ENCODE measurements at places on chromosomes 2 and 18.

GRCh38 chr2:121172456-121172855 lies 112.5 kb downstream of the TFCP2L1 start:
- DNase-seq: no peak

- DNase-seq: no peak
Measured at GRCh38 chr2:63406641-63407040, 181.6 kb downstream of the WDPCP start.

DNA sequence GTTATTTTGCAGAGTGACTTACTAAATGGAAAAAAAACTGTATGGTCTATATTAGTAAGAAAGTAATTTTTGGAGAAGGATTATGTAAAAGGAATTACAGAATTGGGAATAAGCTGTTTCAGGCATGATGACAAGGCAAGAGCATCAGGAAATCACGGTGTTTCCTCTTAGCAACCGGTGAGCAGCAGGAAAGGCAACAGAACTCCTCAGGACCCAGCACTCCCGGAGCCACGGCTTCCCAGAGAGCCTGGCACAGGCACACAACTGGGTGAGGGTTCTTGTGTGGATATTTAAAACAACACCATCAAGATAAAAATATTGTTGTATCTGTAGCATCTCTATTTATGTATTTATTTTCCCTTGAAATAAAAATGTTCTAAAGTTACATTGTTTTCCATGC lies 34.4 kb downstream of the CYP27C1 start:
- no peak for DNase-seq

GRCh38 chr2:103437161-103437560 lies 675.3 kb downstream of the TMEM182 start:
- no peak for DNase-seq

DNA sequence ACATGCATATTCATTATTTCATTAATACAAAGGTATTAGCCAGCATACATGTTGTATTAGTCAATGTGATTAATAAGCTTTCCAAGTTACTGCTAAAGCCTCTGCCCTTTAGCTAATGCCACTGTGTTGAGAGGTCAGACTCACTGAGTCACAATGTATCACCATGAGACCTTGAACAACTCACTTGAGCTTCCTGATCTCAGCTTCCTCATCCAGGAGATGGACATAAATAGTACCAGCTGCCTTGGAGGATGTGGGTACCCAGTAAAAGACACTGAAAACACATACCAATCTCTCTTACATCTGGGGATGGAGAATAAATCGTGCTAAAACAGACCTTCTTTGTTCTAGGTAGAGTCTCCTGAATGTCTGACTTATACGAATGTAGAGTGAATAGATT lies 224.6 kb downstream of the EPHA4 start:
- no peak for DNase-seq

- no peak for DNase-seq
Measured at GRCh38 chr2:217993138-217993537, 9.7 kb downstream of the TNS1 start.

DNA sequence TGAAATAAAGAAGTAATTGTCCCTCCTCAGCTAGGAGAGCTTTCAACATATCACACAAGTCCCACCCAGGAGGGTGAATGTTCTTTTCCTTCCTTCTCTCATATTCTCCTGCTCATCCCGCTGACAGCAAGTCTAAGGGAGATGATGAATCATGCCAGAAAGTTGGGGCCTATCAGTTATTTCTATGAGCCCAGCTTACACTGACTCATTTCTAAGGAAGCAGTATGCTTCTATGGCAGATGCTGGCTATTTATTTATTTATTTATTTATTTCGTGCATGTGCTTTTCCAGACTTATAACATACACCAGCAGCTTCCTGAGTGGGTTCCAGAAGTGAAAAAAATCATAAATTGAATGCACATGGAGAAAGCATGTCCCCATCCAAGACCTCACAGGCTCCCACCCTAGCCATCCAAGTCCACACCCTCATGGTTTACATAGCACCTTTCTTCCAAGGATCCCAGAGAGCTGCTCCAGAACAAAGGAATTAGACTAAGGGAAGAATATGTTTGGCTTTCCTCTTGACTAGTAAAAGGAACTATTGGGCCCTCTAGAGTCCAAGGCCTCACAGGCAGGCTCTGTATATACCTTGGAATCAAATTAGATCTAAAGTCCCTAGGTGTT lies 1074.2 kb upstream of the ZEB2 start:
- DNase-seq: peak; percentile 73

- no peak for DNase-seq
Measured at GRCh38 chr2:136381722-136382633, 264.0 kb upstream of the CXCR4 start.

GRCh38 chr2:156908825-156909224 lies 348.7 kb upstream of the GALNT5 start:
- DNase-seq: no peak

- DNase-seq: peak; percentile 19
Measured at GRCh38 chr2:45968946-45969584, 317.6 kb downstream of the PRKCE start.

DNA sequence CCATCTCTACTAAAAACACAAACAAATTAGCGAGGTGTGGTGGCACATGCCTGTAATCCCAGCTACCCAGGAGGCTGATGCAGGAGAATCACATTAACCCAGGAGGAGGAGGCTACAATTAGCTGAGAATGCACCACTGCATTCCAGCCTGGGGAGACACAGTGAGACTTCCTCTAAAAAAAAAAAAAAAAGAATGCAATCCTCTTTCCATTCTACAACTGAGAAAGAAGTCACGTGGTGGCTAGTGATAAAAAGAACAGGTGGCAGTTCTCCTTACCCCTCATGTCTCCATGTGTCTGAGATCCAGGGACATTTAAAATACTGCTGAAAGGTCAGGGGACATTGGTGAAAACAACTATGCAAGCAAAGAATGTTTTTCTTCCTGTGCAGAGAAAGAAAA lies 24.4 kb upstream of the GPR39 start:
- DNase-seq: no peak

- DNase-seq: no peak
Measured at GRCh38 chr2:159879051-159879604, 81.1 kb upstream of the CD302 start.

GRCh38 chr2:7111626-7112025 lies 194.4 kb downstream of the RNF144A start:
- no peak for DNase-seq

GRCh38 chr2:109613081-109613921 lies 465 bp downstream of the SEPTIN10 start:
- peak; percentile 82 for DNase-seq

GRCh38 chr18:55419132-55419946 lies 168.7 kb downstream of the TCF4 start:
- peak; percentile 64 for DNase-seq

DNA sequence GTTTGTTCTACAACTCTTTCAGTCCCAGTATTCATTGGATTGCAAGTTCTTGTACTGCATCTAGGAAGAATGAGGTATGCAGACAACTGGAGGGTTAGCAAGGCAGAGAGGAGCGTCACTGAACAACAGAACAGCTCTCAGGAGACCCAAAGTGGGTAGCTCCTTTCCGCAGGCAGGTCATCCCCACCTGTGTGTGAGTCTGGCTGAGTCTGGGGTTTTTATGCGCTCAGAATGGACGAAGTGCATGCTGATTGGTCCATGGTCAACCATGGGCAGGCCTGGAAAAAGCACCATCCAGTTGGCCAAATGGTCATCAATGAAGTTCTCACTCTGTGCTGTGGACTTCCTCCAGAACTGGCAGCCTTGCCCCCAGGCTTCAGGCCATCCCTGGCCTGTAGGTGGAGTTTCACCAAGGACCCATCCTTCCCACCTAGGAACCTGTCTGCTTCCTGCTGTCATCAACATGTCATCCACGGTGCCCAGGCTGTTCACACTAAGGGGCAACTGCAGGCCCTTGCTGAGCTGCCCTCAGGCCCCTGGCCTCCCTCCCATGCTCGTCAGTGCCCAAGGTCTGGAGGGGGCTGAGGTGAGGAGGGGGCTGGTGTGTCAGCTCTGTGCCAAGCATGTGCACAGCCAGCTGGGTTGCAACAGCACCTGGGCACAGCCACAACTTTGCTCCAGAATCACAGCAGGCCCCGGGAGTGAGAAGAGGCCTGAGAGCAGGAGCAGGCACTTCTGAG lies 11.1 kb upstream of the TFCP2L1 start:
- DNase-seq: no peak

- no peak for DNase-seq
Measured at GRCh38 chr2:88735853-88736252, 44.4 kb downstream of the RPIA start.

DNA sequence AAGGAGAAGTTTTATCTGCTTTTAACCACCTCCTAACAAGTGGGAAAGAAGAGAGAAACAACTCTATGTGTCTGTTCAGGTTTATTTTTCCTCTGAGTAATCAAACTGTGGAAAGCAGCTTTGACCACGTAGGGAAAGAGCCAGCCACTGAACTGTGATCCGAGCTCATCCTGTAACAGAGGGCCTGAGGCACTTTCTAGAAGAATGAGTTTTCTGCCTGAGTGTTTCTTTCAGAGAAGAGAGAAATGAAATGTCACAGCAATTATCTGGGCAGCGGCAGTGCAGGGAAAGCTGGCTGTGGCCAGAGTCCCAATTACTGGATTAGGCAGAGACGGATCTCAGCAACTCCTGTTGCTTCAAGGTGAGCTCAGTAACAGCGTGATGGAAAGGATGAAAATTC lies 151.9 kb downstream of the CD226 start:
- DNase-seq: no peak

DNA sequence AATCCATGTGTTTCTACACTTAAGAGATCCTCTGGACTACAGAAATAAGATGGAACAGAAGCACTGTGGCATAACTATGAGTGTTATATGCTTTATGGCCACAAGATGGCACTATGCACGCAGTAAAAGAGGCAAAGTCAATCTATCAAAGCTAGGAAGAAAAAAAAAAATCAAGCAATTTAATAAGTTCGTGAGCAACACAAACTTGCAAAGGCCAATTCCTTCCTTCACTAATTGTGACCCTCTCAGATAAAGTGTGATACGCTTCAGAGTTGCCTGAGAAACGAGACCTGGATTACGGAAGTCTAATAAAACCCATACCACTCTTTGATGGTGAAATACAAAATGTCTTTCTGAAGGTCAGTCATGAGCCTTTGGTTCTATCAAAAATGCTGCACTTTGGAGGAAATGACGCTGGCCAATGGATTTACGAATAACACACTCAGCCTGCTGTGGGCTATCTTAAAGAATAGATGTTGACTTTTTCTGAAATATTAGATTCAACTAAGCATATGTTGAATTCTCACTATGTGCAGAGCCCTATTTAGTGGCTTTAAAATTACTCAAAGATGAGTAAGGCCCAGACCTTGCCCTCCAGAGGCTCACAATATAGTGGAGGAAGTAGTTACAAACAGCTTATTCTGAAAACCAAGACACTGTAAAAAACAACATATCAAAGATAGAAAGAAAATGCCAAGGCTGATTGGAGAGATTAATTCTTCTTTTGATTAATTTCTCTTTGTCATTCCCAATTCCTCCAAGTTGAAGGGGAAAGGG lies 35.5 kb upstream of the TTR start:
- DNase-seq: peak; percentile 70

DNA sequence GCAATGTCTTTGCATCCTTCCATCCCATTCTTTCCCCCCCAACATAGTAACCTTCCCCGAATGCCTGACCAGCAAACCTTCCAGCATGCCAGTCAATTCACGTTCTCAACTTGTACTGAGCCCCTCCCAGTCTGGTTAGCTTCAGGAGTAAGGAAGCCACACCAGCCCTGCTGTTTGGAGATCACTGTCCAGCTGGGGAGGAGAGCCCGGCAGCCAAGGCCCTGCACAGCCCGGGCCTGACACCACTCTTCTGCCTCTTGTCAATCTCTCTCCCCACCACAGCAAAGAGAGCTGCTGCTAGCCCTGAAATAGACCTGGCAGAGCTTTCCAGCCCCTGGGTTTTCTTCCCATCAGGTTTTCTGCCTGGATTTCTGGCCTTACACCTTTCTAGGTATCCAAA lies 185.8 kb upstream of the ID2 start:
- DNase-seq: no peak

DNA sequence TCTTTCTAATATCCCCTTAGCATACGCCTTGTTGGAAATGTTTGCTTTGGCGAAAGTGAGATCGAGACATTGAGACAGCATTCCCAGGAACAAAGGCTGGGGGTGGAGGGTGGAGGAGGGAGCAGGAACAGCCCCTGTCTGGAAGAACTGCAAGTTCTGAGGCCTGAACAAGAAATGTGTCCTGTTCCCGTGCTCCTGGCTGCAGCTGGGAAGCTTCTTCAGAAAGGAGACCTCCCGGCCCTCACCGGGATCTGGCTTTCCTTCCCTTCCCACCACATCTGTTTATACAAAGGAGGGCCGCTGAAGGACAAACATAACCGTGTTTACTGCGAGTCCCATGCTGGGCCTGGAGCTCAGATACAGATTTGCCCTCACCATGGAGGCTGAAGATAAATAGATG lies 35.9 kb downstream of the AFF3 start:
- DNase-seq: peak; percentile 46

- no peak for DNase-seq
Measured at GRCh38 chr2:96369186-96369585, 33.6 kb downstream of the NCAPH start.

DNA sequence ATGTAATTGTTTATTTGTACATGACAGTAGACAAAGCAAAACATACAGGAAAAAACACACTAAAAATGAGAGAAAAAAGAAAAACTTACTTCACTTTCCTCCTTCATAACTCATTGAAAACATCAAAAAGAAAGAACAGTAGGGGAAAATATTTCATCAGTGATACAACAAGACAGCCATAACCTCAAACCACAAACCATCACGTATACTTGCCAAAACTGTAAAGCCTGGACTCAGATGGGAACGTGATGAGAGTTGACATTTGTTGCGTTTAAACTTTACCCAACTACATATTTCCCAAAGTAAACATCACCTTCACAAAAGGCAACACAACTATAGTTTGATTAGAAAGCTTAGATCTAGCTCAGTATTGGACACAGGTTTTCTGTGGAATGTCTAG lies 278.2 kb upstream of the COL3A1 start:
- no peak for DNase-seq
